ENCODE measurements at places on chromosomes 6 and 20.

DNA sequence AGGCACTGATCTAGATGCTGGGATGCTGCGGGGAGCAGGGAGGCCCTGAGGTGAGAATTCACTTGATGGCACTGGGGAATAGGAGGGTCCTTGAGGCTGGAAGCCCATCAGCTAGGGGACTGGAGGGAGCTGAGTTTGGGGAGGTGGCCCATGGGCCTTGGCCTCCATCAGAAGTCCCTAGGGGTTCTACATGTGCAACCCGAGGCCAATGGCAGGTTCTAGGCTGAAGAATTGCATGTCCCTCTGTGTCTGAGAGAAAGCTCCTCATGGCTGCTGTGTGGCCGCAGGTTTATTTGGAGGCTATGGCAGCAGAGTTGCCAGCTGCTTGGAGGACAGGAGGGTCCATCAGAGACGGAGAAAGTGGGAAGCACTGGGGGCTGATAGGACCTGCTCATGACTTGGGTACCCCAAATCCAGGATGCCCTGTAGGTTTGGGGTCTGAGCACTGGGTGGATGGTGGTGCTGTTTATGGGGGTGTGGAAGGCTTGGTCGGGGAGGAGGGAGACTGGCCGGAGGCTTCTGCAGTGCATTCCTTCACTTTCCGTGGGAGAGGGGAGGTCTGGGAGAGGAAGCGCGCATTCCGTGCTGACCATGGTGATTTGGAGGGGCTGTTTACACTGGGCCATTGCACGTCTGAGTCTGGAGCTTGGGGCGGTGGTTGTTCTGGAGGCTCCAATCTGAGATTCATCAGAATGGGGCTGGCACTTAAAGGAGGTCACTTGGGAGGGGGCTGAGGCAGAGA, 24.8 kb upstream of the PHACTR3 start:
- DNase-seq: no peak
- H3K27me3 ChIP-seq: peaks cover 2% of the 10 kb centered on the region
- no peaks in the 10 kb centered on the region for H3K4me1 ChIP-seq
- H3K4me3 ChIP-seq: no peak overlapping the region
- H3K27ac ChIP-seq: no peak overlapping the region

GRCh38 chr20:11267131-11267761, 593.4 kb upstream of the JAG1 start:
- peak overlapping the region; percentile 56 for H3K27ac ChIP-seq
- H3K27me3 ChIP-seq: no peaks in the 10 kb centered on the region
- H3K4me3 ChIP-seq: no peak overlapping the region
- H3K4me1 ChIP-seq: peaks cover 23% of the 10 kb centered on the region

DNA sequence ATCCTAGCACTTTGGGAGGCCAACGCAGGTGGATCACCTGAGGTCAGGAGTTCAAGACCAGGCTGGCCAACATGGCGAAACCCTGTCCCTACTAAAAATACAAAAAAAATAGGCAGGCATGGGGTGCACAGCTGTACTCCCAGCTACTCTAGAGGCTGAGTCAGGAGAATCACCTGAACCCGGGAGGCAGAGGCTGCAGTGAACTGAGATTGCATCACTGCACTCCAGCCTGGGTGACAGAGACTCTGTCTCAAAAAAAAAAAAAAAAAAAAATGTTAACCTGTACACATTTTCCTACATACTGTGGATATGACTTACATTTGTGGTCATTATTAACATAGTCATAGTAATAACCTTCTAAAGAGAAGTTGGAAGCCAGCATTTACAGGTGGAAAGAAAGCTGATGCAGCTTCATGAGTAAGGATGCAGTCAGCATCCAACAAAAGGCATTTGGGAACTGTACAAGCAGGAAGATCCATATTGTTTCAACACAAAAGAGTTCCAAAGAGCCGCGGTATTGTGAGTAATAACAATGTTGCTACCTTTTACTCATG, 186.2 kb downstream of the GPX5 start:
- H3K36me3 ChIP-seq: no peaks in the 10 kb centered on the region
- H3K4me3 ChIP-seq: no peak overlapping the region
- H3K27me3 ChIP-seq: peaks cover 2% of the 10 kb centered on the region
- peaks cover 5% of the 10 kb centered on the region for H3K4me1 ChIP-seq
- no peak overlapping the region for H3K27ac ChIP-seq

DNA sequence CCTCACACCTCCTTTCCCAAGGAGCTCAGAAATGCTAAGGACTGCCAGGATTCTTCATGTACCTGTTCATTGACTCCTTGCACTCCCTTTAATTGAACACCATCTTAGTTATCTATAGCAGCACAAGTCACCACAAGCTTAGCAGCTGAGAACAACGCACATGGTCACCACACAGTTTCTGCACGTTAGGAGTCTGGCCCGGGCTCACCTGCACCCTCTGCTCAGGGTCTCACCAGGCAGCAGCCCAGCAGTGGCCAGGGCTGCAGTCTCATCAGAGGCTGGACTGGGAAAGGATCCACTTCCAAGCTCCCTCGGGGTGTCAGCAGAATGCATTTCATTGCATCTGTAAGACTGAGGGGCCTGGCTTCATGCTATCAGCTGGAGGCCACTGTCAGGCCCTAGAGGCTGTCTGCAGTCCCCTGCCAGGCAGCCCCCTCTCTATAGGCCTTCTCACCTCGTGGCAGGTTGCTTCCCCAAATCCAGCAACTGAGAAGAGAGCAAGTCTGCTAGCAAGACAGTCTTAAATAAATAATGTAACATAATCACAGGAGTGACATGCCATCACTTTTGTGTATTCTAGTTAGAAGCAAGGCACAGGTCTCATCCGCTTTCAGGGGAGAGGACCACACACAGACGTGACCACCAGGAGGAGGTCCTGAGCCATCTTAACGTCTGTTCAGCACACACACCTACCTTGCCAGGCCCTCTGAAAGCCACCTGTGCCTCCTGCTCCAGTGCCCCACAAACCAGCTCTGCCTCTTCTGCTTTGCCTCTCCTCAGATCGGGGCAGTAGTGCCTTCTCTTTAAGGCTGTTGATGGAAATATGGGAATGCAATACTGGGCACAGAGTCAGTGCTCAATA, 165.2 kb upstream of the CST7 start:
- no peak for DNase-seq
- H3K27me3 ChIP-seq: no peaks in the 10 kb centered on the region
- no peaks in the 10 kb centered on the region for H3K36me3 ChIP-seq
- no peaks in the 10 kb centered on the region for H3K4me1 ChIP-seq
- no peak overlapping the region for H3K4me3 ChIP-seq

- no peaks in the 10 kb centered on the region for H3K36me3 ChIP-seq
- H3K4me3 ChIP-seq: no peak overlapping the region
- peaks cover 8% of the 10 kb centered on the region for H3K4me1 ChIP-seq
- no peak for DNase-seq
- H3K27me3 ChIP-seq: no peaks in the 10 kb centered on the region
These were observed 43.8 kb downstream of the CEP57L1 start for GRCh38 chr6:109139109-109139508.

GRCh38 chr6:3894590-3895311, 45.6 kb downstream of the FAM50B start:
- no peak overlapping the region for H3K27ac ChIP-seq
- no peak for DNase-seq
- no peaks in the 10 kb centered on the region for H3K36me3 ChIP-seq
- H3K4me3 ChIP-seq: no peak overlapping the region
- no peaks in the 10 kb centered on the region for H3K4me1 ChIP-seq

GRCh38 chr6:108559884-108560462, 744 bp upstream of the FOXO3 start:
- H3K27ac ChIP-seq: peak overlapping the region; percentile 83
- no peaks in the 10 kb centered on the region for H3K36me3 ChIP-seq
- H3K4me1 ChIP-seq: peaks cover 36% of the 10 kb centered on the region
- DNase-seq: peak; percentile 85
- peak overlapping the region; percentile 76 for H3K4me3 ChIP-seq

DNA sequence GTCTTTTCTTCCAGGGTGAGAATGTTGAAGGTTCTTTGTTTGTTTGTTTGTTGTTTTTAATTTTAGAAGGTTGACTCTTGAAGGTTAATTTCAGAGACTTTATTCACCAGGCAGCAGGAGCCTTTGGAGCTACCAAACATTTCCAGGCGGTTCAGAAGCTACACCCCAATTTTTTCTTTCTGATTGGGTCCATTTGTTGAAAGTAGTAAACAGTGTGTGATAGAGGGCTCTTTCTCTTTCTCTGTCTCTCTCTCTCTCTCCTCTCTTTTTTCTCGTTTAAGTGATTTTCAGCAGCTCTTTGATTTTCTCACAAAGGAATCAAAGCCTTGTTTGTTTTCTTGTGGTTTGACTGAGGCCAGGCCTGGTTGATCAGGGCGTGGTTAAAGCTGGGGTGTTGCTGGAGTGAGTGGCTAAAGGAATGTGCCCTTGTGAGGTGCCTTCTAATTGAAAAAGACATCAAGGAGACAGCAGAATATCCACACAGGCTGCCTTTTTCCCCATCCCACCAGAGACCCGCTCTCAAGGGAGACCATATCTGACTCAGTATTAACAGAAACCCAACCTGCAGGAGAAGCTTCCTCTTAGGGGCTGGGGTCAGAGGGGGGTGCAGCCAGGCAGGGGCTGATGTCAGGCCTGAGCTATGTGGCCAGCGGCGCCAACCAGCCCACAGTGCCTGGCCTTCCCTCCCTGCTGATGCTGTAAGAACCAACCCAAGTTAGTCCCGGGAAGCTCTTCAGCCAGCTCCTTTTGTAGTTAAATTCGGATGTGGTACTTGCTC, 40.4 kb upstream of the NAA20 start:
- peaks cover 50% of the 10 kb centered on the region for H3K4me1 ChIP-seq
- no peak overlapping the region for H3K4me3 ChIP-seq
- DNase-seq: peak; percentile 49
- H3K27me3 ChIP-seq: no peaks in the 10 kb centered on the region
- peak overlapping the region; percentile 66 for H3K27ac ChIP-seq
- H3K36me3 ChIP-seq: peaks cover 13% of the 10 kb centered on the region

DNA sequence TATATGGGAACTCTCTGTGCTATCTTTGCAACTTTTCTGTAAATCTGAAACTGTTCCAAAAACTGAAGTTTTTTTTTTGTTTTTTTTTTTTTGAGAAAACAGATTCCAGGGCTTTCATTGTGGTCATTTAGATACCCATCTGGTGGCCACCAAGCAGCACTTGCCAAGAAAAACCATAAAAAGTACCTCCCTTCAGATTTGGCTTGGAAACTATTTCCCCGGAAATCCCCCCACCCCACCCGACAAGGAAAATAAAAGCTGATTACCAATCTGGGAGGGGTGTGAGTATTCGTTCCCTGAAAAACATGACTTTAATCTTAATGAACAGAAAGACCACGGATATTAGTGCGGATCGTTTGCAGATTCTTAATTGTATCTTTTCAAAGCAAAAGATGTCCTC, 1.9 kb downstream of the NFATC2 start:
- H3K4me3 ChIP-seq: no peak overlapping the region
- no peak overlapping the region for H3K27ac ChIP-seq
- no peaks in the 10 kb centered on the region for H3K27me3 ChIP-seq
- H3K36me3 ChIP-seq: no peaks in the 10 kb centered on the region
- H3K4me1 ChIP-seq: peaks cover 25% of the 10 kb centered on the region

DNA sequence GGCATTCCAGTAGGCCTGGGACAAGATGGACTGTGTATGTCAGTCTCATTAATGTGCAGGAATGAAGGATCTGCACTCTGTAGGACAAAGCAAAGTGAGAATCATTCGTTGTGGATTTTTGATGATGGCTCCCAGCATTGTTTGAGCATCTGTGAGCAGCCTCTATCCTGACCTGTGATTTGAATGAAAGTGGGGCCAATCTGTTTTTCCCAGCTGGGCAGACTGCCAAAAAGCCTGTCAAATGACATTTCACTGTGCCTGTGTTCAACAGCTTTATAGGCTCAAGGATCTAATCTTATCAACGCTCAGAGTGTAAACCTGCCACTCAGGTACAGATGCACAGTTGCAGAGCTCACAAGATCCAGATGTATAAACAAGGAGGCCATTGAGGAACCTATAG, 86.7 kb upstream of the SYNDIG1 start:
- H3K4me1 ChIP-seq: no peaks in the 10 kb centered on the region
- H3K4me3 ChIP-seq: no peak overlapping the region
- H3K27me3 ChIP-seq: no peaks in the 10 kb centered on the region
- no peak overlapping the region for H3K27ac ChIP-seq
- DNase-seq: no peak
- no peaks in the 10 kb centered on the region for H3K36me3 ChIP-seq

DNA sequence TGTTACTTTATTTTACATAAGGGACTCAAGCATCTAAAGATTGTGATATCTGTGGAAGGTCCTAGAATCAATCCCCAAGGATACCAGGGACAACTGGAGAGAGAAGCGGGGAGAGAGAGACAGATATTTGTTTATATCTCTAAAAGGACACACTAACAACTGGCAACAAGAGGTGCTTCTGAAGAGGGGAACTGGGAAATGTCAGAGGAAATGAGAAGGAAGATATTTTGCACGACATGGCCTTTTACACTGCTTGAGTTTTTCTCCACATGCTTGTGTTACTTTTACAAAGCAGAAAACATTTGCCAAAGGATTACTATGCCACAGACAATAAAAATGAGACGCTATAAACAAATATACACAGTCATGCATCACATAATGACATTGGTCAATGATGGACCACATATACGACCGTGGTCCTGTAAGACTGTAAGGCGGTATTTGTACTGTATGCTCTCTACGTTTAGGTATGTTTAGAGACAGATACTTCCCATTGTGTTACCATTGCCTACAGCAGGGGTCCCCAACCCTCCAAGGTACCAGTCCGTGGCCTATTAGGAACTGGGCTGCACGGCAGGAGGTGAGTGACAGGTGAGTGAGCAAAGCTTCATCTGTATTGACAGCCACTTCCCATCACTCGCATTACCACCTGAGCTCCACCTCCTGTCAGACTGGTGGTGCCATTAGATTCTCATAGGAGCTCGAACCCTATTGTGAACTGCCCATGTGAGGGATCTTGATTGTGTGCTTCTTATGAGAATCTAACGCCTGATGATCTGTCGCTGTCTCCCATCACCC, 64.6 kb upstream of the PTPN1 start:
- no peaks in the 10 kb centered on the region for H3K27me3 ChIP-seq
- peaks cover 33% of the 10 kb centered on the region for H3K4me1 ChIP-seq
- no peak overlapping the region for H3K27ac ChIP-seq
- H3K36me3 ChIP-seq: no peaks in the 10 kb centered on the region

DNA sequence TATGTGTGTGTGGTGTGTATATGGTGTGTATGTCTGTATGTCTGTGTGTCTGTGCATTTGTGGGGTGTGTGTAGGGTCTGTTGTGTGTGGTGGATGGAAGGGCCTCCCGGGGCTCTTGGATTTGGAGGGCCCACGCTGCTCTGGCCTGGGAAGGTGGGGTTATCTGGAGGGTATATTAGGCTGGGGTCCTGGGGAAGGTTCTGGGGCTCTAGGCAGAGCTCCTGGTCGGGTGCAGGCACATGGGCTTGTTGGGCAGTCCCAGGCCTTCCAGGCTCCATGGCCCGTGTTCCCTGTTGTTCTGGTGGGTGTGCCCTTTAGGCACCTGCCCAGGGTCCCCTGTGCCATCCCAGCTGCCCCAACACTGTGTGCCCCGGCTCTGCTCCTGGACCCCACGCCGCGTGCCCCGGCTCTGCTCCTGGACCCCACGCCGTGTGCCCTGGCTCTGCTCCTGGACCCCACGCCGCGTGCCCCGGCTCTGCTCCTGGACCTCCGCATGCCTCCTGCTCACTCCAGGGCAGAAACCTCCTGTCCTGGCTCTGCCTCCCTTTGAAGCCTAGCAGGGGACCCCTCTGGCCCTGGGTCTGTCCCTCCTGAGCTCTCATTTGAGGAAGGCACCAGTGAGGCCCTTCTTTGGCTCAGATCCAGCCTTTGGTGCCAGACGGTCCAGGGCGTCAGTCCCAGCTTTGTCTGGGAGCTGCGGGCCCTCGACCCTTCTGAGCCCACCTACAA, 10.2 kb upstream of the MYT1 start:
- no peak overlapping the region for H3K27ac ChIP-seq
- H3K36me3 ChIP-seq: no peaks in the 10 kb centered on the region
- H3K4me3 ChIP-seq: no peak overlapping the region
- H3K4me1 ChIP-seq: no peaks in the 10 kb centered on the region

All from endothelial cell of umbilical vein (primary cell).